ENCODE measurements at places on chromosomes 7 and 10. TPM values are rescaled to one million over a fixed set of nuclear protein-coding genes. Genes with fewer than 3 reads are reported as not detected.
A peak's percentile ranks its signal among the peaks of the same experiment; 100 is the strongest.

DNA sequence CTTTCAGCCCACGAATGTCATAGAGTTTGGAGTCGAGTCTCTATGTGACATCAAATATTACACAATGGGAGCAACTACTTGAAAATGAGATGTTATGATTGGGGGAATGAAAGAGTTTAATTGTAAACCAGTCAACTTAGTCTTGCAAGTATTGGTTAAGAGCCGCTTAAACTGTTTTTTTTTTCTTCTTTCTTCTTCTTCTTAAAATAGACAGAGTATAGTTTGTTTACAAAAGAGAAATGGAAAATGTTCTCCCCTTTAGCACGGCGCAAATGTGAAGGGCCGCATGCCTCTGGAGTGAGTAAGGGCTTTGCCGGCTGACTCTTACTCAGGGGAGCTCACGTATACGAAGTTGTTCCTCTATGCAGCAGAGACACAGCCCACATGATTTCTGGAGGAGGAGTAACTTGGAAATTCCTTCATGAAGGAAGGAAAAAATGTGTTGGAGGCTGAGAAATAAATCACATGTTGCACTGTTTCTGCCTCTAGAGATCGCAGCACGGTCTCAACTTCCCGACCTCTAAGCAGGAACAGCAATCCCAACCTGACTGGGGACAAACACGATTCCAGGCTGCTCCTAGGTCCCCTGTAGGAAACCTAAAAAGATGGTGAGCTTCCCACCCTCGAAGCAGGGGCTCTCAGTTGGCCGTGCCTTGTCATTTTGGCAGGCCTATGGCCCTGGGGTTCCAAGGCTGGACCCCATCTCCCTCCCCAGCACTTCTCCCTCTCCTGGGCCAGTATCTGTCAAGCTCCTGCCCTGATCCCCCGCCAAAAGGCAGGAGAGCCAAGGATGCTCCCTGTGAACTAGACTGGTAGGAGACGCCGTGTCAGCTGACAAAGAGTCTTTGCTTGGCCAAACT, 44.8 kb downstream of the MYOF start:
- peak; percentile 93 for DNase-seq

- no peak for DNase-seq
Measured at GRCh38 chr10:28768227-28768626, 90.9 kb downstream of the BAMBI start.

DNA sequence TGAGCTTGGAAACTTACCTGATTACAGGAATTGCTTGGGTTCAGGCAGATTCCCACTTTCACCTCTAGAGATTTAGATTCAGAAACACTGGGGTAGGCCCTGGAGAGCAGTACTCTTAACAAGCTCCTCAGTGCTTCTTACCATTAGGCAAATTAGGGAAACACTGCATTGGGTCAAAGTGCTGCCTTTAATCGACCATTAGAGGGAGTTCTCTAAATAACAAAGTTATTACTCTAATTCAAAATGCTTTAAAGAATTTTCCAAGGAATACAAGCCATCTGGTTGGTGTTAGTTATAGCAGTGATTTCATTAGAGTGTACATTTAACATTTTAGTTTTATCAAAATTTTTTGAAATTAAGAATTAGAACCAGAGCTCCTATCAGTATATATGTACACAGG, 324.5 kb downstream of the GFRA1 start:
- DNase-seq, result peak; percentile 19

VWDE gene
- polyA plus RNA-seq, result 1.5 TPM

DNA sequence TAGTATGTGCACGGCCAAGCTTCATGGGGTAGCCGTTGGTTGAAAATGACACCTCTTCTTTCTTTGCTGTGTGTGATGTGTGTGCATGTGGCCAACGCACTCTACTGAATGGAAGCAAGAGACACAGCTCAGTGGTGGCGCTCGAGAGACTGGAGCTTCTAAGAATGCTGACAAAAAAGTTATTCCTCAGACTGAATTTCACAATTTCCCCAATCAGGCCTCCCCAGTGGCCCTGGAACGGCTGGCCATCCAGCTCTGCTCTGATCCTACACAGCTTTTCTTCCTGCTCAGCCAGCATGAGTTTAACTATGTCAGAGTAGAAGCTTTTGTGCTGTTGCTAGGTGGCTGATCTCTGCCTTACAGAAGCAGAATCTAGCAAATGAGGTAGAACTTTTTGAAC, 186.7 kb upstream of the PLXDC2 start:
- DNase-seq, result peak; percentile 81

MMD2 gene
- not detected for polyA plus RNA-seq

TFEC gene
- polyA plus RNA-seq, result 1.6 TPM

- no peak for DNase-seq
Measured at GRCh38 chr7:10934292-10934691, 39.4 kb upstream of the PHF14 start.

DKK1 gene
- polyA plus RNA-seq, result 0.44 TPM

GRCh38 chr10:16787361-16787791, 29.8 kb downstream of the RSU1 start:
- no peak for DNase-seq

- no peak for DNase-seq
Measured at GRCh38 chr10:3445648-3446047, 273.1 kb upstream of the PITRM1 start.

MOGAT3 gene
- polyA plus RNA-seq, result not detected

ERVW-1 gene
- 1.8 TPM for polyA plus RNA-seq

SHLD2 gene
- polyA plus RNA-seq, result 17.5 TPM

OR2A25 gene
- not detected for polyA plus RNA-seq

DNA sequence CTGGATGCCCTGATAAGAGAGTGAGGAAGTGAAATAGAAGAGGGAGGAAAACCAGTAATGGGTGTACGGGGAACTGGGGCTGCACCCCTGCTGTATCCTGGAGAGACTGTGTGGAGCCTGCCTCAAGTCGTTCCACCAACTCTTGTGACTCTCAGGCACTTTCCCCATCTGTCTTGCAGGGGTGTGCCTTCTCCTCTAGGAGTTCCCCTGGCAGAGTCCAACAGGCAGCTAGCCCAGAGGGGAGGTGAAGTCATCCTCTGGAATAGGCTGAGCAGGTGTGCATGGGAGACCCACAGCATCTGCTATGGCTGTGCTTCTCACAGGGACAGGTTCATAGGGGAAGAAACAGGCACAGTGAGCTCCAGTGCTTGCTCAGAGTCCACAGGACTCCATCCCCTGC, 46.8 kb downstream of the WIPF3 start:
- no peak for DNase-seq
